ENCODE measurements at places on chromosomes 1 and 21. TPM values are rescaled to one million over a fixed set of nuclear protein-coding genes. Genes with fewer than 3 reads are reported as not detected.
A peak's percentile ranks its signal among the peaks of the same experiment; 100 is the strongest.

Gene TTC22
- 16.5 TPM for total RNA-seq

GRCh38 chr21:43696214-43696613 is 22.7 kb upstream of the PDXK start:
- no peaks in the 10 kb centered on the region for H3K36me3 ChIP-seq
- H3K27ac ChIP-seq, result no peak overlapping the region
- peak; percentile 62 for DNase-seq
- H3K4me1 ChIP-seq, result no peaks in the 10 kb centered on the region
- H3K4me3 ChIP-seq, result no peak overlapping the region

GRCh38 chr1:2352341-2352896 is 38.9 kb downstream of the MORN1 start:
- H3K36me3 ChIP-seq, result no peaks in the 10 kb centered on the region
- DNase-seq, result no peak
- H3K27ac ChIP-seq, result no peak overlapping the region

- peaks cover 6% of the 10 kb centered on the region for H3K36me3 ChIP-seq
- H3K27me3 ChIP-seq, result no peaks in the 10 kb centered on the region
- H3K27ac ChIP-seq, result peak overlapping the region; percentile 85
- peak overlapping the region; percentile 25 for H3K4me3 ChIP-seq
- H3K4me1 ChIP-seq, result peaks cover 45% of the 10 kb centered on the region
- peak; percentile 64 for DNase-seq
Measured at GRCh38 chr1:164589961-164590507, 31.1 kb downstream of the PBX1 start.

GRCh38 chr1:101267082-101267481 is 30.3 kb downstream of the S1PR1 start:
- no peaks in the 10 kb centered on the region for H3K27me3 ChIP-seq
- H3K4me1 ChIP-seq, result no peaks in the 10 kb centered on the region
- no peaks in the 10 kb centered on the region for H3K36me3 ChIP-seq
